ENCODE measurements at places on chromosomes 5 and 9. TPM values are rescaled to one million over a fixed set of nuclear protein-coding genes. Genes with fewer than 3 reads are reported as not detected.

The HAND1 gene
- not detected for total RNA-seq

The CCDC183 gene
- not detected for total RNA-seq

The FABP6 gene
- not detected for total RNA-seq

The PCDHA3 gene
- total RNA-seq, result not detected

The PALM2AKAP2 gene
- 1.8 TPM for total RNA-seq

The ENHO gene
- not detected for total RNA-seq

The PCDHB12 gene
- under 0.01 TPM for total RNA-seq

The SVEP1 gene
- 139 TPM for total RNA-seq

The YIPF5 gene
- total RNA-seq, result 68.5 TPM

The IL5 gene
- total RNA-seq, result not detected

The SNCAIP gene
- total RNA-seq, result 1.8 TPM

The GNG10 gene
- 67.4 TPM for total RNA-seq

The OR1L4 gene
- total RNA-seq, result not detected

The STC2 gene
- total RNA-seq, result 63.8 TPM

The DOCK8 gene
- total RNA-seq, result 0.34 TPM

The TNFSF8 gene
- total RNA-seq, result not detected

The SEMA4D gene
- 0.23 TPM for total RNA-seq

The ADAMTS13 gene
- total RNA-seq, result 4.4 TPM

The LSM11 gene
- 2.6 TPM for total RNA-seq

The SPATA31D4 gene
- not detected for total RNA-seq

The FXN gene
- 19.1 TPM for total RNA-seq

The CCNJL gene
- total RNA-seq, result 0.23 TPM

The PCDHB4 gene
- 0.94 TPM for total RNA-seq

The ATOSB gene
- 22.4 TPM for total RNA-seq

The TMEM252 gene
- total RNA-seq, result not detected

The FOXD4L5 gene
- total RNA-seq, result 0.94 TPM

The GABRB2 gene
- total RNA-seq, result under 0.01 TPM

The OBP2B gene
- total RNA-seq, result not detected

The PDE8B gene
- total RNA-seq, result 0.09 TPM

The HAPLN1 gene
- total RNA-seq, result 7.4 TPM

The C9orf152 gene
- total RNA-seq, result not detected

The LCN1 gene
- not detected for total RNA-seq

The BICD2 gene
- total RNA-seq, result 24.3 TPM

The CTNND2 gene
- total RNA-seq, result 2.6 TPM

The TLX3 gene
- total RNA-seq, result not detected

The SPATA6L gene
- total RNA-seq, result 1.0 TPM
